NB4 (cell line): ENCODE measurements at places on chromosomes 2 and 18.
A peak's percentile ranks its signal among the peaks of the same experiment; 100 is the strongest.

DNA sequence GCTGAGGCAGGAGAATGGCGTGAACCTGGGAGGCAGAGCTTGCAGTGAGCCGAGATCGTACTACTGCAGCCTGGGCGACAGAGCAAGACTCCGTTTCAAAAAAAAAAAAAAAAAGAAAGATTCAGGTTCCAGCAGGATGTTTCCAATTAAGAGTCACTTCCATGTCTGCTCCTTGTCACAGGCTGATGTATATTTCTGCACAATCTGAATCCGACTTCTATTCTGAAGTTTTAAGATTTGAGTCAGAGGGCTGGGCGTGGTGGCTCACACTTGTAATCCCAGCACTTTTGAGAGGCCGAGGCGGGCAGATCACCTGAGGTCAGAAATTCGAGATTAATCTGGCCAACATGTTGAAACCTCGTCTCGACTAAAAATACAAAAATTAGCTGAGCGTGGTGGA is 24.7 kb downstream of the SNRPD1 start:
- DNase-seq = no peak

DNA sequence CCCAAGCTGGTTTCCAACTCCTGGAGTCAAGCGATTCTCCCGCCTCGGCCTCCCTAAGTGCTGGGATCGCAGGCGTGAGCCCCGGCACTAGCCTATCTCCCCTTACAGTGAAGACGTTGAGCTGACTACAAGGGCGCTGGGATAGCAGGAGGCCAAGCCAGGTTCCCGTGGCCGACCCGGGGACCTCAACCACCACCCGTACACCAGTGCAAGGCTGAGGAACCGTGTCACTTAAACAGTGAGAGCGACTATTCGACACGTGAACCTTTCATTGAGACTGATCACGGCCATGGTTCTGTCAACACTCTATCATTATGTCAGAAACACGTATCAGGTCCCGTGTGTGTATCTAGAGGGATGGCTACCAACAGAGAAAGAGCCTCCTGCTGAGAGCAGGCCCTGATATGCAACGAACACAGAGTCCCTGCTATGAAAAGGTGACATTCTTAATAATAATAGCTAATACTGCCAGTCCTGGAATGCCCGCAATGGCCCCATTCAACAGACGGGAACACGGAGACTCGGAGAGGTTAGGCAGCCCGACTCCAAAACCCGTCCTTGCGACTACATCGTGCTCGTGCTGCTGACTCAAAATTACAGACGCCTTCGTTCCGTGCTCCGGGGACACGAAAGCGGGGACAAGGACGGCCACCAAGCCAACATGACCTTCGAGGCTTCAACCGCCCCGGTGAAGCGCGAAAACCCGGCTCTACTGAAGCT is 833 bp downstream of the AFG3L2 start:
- DNase-seq = peak; percentile 49

GRCh38 chr2:233513953-233514655 is 52.5 kb downstream of the USP40 start:
- DNase-seq = no peak

- no peak for DNase-seq
These were observed 17.2 kb upstream of the SDC1 start for GRCh38 chr2:20241973-20242726.

GRCh38 chr2:235672720-235673119 is 178.9 kb downstream of the AGAP1 start:
- no peak for DNase-seq

DNA sequence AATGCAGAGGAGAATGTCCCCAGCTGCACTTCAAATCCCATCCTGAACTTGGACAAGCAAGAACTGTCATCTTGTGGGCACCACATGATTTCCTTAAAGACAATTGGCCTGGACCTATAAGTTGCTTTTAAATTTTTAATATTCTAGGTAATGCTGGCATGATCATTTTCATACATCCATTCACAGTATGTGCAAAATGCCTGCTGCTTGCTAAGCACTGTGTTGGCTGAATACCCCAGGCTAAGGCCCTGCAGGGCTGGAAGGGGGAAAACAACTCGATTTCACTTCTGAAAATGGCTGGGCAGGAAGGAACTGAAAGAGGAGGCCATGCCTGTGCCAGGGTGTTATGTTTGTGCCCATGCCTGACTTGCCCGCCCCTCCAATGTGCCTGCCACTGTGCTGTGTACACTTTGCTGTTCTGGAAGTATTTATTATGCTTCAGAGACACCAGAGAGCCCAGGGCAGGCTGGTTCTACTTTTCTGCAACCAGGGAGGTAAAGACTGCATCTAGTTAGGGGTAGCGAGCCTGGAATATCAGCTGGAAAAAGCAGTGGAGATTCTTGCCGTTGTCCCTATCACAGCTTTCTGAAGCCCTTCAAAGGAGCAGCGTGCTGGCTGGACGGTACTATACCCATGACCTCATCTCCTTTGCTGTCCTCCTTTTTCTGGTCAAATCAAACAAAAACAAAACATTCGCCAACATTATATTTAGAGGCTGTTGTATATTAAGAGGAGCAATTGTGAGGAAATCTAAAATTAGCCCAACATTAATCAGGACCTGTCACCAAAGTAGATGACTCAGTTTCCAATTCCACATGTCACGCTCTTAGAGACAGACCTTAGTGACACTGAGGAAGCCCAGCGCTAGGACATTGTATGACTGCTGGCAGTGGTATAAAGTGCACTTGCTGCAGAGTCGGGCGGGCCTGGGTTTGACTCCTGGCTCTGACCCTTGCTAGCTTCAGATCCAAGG is 158.1 kb downstream of the DDX1 start:
- no peak for DNase-seq

- DNase-seq = no peak
These were observed 20.0 kb upstream of the EFR3B start for GRCh38 chr2:25021791-25022362.

GRCh38 chr2:202669841-202670240 is 35.1 kb downstream of the FAM117B start:
- no peak for DNase-seq

DNA sequence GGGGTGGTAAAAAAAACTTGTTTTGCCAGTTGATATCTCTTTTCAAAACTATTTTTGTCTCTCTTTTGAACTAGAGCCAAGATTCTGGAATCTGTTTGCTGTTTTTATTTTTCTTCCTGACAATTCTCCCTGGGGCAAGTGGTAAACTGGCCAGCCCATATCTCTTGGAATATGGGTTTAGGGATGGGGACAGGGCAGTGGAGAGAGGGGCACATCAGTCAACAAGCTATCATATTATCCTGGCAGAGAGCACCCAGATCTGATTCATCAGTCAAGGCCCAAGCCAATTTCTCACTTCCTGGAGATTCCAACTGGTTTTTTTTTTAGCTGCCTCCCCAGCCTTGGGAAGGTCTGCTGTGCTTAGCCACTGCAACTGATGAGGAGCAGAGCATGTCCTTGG is 52.3 kb downstream of the ARHGAP28 start:
- no peak for DNase-seq

- DNase-seq = no peak
These were observed 27.8 kb downstream of the RTP5 start for GRCh38 chr2:241897231-241897916.

DNA sequence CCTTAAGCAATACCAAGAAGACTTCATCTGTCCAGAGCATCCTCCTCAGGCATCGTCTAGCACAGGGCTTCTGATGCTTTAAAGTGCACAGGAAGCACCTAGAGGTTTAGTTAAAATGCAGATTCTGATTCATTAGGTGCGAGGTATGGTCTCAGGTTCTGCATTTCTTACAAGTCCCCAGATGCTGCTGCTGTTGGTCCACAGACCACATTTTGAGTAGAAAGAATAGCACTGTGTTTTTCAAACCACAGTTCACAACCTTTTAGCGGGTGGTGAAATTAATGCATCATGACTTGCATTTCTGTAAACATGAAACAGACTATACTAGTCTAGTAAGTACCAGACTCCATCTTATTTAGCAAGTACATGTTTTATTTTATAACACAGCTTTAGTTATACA is 134.6 kb downstream of the TMEFF2 start:
- no peak for DNase-seq

DNA sequence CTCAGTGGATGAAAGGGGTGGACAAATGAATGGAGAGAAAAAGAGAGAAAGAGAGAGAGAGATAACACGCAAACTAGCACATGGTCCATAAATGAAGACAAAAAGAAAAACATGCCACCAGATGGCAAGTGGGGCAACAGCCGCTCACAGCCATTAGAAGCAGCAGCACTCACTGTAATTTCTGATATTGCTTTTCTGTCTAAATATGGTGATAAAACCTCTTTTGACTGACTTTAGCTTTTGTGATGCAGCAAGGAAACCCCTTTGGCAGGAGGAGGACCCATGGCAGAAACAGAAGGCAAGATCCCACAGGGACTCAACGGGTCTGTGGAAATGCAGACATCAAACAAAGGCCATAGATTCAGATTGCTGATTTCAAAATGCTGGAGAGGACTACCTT is 88.0 kb upstream of the CDH20 start:
- no peak for DNase-seq

GRCh38 chr2:231464576-231465540 is 574 bp upstream of the NCL start:
- peak; percentile 99 for DNase-seq

- DNase-seq = no peak
These were observed 36.0 kb downstream of the TTC27 start for GRCh38 chr2:32663864-32664263.

GRCh38 chr2:186542002-186542401 is 47.9 kb upstream of the ITGAV start:
- DNase-seq = no peak

DNA sequence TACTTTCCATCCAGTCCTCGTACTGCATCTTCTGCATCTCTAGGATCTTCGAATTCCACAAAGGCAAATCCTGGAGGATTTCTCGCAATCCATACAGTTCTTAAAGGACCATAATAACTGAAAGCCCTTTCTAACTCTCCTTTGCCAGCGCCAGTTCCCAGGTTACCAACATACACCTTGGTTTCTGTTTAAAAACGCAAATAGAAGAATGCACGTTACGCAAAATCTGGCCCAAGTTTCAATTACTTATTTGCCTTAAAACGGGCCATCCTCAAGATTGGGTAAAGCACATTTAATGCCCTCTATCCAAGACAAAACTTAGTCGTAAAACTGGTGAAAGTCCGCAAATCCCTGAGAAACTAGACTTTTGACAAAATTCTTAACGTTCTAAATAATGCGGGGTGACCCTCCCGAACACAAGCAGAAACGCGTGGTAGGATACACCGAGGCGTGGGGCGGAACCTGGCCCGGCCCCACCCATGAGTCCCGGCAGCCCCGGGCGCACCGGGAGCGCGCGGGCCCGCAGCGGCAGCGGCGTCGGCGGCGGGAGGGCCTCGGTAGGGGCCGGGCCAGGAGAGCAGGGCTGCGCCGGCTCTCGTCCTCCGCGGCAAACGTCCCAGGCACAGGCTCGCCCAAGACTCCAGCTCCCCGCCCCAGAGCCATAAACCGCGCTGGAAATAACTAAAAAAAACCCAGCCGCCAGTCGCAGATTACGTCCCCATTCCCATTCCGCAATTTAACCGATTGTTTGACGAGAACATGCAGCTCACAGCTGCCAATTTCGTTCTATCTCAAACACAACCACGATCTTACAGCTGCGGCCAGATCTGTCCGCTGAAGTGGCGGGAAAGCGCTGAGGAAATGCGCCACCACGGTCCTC is 910 bp downstream of the SRSF7 start:
- peak; percentile 62 for DNase-seq

DNA sequence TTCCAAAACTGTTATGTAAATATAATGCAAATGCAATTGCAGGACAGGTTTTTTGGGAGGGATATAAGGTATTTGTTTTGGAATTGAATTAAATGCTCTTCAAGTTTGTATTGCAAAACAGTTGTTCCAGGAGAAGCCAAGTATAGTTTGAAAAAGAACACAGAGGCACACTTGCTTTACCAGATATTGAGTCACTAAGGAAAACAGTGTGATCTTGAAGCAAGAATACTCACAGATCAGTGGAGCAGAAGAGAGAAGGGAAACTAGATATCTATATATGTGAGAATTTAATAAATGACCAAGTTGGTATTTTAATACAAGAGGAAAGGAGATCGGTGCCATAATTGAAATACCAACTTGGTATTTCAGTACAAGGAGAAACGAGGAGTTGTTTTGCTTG is 178.9 kb downstream of the CAPN13 start:
- no peak for DNase-seq

DNA sequence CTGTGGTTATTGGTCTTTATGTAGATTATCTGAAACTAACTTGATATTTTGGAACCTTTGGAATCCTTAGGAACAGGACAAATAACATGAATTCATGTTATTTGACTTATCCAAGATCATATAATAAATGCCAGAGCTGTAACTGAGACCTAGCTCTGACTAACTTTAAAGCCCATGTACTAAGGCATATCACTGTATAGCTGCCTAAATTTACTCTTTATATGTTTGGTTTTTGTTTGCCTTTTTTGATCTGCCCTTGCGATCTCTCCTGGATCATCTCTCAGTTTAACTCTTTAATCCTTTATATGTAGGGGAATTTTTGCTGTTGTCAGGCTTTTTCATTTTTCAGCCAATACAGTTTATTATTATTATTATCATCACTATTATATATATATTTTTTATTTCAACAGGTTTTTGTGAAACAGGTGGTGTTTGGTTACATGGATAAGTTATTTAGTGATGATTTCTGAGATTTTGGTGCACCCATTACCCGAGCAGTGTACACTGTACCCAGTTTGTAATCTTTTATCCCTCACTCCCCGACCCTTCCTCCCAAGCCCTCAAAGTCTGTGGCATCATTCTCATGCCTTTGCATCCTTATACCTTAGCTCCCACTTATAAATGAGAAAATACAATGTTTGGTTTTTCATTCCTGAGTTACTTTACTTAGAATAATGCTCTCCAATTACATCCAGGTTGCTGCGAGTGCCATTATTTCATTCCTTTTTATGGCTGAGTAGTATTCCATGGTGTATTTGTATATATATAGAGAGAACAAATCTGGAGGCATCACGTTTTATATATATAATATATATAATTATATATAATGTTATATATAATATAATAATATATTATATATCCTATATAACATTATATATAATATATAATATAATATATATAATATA is 48.9 kb downstream of the APLF start:
- peak; percentile 7 for DNase-seq

DNA sequence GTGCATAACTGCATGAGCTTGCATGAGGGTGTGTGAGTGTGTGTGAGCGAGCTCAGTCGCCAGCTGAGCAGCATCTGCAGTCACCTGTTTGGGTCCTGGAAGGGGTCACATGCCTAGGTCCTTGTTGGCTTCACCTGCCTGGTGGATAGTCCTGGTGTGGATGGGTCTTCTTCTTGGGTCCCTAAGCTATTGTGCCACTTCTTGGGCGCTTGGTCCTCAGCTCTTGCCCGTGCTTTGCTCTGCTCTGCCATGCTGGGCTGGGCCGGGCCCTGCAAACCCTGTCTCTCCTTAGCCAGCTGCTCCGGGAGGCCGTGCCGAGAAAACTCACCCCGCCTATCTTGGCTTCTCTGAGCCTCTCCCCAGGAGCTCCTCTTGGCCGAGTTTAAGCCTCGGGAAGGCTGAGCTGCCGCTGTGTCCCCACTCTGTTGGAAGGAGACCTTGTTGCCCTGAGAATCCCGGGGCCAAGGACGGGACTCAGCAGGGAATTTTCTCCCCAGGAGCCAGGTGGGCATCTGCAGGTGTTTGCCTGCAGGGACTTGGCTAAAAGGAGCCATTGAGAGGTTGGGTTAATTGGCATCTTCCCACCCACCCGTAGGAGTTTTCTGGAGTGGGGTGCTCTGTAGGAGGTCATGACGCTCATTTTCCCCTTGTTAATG is 300.8 kb downstream of the NDUFA10 start:
- no peak for DNase-seq
